Mucosa of descending colon (tissue), 3 donors: ENCODE measurements at places on chromosomes 4 and X. TPM values are rescaled to one million over a fixed set of nuclear protein-coding genes. Genes with fewer than 3 reads are reported as not detected.

TBC1D25 gene
- total RNA-seq, result 11.6 TPM

OTC gene
- 6.3 TPM for total RNA-seq

ENPP6 gene
- total RNA-seq, result 0.43 TPM

HPGDS gene
- total RNA-seq, result 6.3 TPM

KIT gene
- 32.8 TPM for total RNA-seq

MEPE gene
- not detected for total RNA-seq

GAGE13 gene
- total RNA-seq, result not detected

PROM1 gene
- 136 TPM for total RNA-seq

CLCN4 gene
- 1.7 TPM for total RNA-seq

FABP2 gene
- 39.7 TPM for total RNA-seq

ERCC6L gene
- 2.6 TPM for total RNA-seq

PRSS12 gene
- 41.7 TPM for total RNA-seq

AKAP4 gene
- total RNA-seq, result not detected

AFM gene
- total RNA-seq, result not detected

NAA15 gene
- 33.2 TPM for total RNA-seq
